ENCODE measurements at places on chromosomes 2 and 18.

DNA sequence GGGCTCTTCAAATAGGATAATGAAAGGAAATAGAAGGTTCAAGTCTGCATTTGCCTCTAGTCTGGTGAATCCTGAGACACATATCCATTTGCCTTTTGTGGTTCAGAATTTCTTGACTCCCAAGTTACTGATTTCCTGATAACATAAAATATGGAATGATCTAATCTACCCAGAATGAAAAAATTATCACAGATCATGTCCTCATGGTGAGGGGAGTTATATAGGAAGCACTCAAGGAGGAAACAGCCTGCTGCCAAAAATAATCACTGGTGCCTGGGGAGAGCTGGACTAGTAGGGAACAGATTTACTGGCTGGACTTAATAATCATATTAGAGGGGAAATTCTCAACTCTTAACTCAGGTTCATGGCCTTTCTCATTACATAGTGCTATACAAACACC lies 95.5 kb upstream of the STK17B start:
- DNase-seq: no peak

DNA sequence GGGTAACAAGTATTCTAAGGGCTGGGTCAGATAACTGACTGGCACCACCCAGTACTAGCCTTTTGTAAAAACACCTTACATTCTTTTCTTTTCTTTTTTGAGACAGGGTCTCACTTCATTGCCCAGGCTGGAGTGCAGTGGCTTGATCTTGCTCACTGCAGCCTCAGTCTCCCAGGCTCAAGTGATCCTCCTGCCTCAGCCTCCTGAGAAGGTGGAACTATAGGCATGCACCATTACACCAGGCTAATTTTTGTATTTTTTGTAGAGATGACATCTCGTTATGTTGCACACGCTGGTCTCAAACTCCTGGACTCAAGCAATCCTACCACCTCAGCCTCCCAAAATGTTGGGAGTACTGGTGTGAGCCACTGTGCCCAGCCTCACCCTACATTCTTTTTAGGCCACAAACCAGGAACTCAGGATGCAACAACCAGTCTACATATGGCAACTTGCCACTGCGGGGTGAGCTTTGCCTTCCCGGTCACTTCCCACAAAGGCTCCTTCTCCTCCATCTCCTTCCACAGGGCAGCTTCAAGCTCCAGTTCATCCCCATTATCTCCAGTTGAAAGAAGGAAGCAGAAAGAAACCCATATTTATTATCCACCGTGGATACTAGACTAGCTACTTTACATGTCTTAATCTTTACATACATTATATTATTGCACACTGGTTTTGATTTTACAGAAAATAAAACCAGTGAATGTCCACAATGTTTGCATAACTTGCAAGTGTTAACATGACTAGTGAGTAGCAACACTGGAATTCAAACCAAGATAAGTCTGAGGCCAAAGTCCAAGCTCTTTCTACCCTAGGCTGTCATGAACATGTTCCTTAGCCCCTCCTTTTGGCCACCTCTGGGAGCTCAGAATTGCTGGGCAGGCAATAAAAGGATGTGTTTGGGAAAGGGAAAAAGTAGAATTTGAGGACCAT lies 23.7 kb upstream of the AP1S3 start:
- no peak for DNase-seq

- no peak for DNase-seq
Measured at GRCh38 chr2:12347066-12347493, 369.7 kb upstream of the TRIB2 start.

- DNase-seq: no peak
Measured at GRCh38 chr2:173821451-173821850, 143.7 kb downstream of the SP3 start.

DNA sequence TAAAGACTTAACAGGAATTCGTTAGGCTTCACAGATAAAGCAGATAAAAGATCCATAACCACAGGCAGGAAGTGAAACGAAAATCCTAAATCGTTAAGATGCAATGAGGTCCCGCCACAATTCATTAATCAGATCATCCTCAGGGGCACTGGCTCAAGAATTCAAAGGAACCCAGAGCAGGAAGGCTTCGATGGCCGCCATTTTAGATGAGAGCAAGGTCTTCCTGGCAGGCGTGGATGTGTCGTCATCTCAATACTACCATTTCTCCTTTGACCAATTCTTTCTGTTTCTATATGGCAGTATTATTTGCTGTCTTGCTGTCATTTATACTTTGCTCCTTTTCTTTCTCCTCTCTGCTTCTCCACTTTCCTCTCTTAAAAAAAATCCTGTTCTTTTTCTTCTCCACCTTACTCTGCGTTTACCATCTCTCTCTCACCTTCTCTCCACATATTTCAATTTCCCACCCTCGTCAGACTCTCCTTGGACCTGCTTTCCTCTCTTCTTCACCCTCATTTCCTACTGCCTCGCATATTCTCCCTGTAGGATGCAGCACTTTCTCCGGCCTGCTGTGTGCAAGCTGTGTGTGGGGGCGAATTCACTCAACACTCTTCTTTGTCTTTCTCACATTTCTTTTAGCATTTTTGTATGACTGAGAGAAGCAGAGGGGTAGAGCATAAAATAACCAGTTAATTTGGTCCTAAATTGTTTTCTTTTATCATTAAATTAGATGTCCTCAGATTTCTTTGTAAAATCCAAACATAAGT lies 35.1 kb upstream of the LHCGR start:
- no peak for DNase-seq

GRCh38 chr2:183532514-183532913 lies 408.3 kb downstream of the NUP35 start:
- peak; percentile 69 for DNase-seq

GRCh38 chr2:159637240-159637639 lies 20.9 kb upstream of the BAZ2B start:
- no peak for DNase-seq

DNA sequence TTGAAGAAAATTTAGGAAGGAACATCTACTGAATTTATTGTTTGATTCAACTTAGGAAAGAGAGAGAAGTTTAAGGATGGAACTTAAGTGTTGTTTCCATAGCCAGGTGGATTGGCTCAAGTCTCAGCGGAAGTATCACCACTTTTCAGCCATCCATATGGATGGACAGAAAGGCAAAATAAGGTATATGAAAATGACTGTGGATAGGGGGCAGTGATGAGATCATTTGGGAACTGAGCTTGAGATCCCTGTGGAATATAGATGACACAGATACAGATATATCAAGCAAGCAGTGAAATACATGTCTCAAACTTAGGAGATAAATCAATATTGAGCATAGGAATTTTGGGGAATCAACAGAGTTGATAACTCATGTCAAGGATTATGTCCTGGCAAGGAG lies 1462.7 kb upstream of the NXPH2 start:
- DNase-seq: no peak

GRCh38 chr2:69817729-69818501 lies 11.5 kb upstream of the GMCL1 start:
- no peak for DNase-seq

DNA sequence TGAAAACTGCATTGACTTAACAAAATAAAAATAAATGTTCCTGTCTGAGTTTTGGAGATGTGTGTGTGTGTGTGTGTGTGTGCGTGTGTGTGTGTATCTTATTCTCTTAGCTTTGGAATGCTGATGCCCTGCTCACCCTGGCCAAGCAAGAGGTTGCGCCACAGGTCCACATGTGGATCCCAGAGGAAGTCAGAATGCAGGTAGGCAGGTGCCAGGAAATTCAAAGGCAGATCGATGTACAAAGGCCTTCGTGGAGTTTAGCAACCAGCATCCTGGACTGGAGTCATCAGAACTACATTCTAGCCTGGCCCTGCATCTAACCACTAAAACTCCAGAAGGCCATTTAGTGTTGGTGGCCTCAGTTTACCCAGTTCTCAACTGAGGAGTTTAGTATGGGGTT lies 12.4 kb downstream of the G6PC2 start:
- DNase-seq: no peak

DNA sequence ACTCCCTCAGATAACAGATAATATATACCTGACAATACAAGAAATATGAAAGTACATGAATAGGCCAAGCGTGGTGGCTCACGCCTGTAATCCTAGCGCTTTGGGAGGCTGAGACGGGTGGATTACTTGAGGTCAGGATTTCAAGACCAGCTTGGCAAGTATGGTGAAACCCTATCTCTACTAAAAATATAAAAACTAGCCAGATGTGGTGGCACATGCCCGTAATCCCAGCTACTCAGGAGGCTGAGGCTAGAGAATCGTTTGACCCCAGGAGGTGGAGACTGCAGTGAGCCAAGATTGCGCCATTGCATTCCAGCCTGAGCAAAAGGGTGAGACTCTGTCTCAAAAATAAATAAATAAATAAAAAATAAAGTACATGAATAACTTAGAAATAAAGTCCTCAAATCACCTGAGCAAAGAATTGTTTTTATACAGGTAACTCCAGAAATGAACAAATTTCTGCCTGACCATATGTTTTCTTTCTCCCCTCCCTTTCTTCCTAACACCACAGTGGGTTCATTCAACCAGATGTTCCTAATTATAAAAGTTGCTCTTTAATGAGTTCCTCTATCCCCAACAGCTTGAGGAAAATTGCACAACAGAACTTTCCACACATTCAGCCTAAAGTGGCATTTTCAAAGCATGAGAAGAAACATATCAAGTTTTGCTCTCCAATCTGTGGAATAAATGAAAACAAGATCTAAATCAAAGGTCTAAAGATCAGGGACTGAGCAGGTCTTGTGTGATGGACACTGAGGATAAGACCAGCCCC lies 33.6 kb upstream of the AP1S3 start:
- DNase-seq: no peak

GRCh38 chr2:45264227-45265225 lies 255.3 kb upstream of the SIX2 start:
- DNase-seq: no peak

DNA sequence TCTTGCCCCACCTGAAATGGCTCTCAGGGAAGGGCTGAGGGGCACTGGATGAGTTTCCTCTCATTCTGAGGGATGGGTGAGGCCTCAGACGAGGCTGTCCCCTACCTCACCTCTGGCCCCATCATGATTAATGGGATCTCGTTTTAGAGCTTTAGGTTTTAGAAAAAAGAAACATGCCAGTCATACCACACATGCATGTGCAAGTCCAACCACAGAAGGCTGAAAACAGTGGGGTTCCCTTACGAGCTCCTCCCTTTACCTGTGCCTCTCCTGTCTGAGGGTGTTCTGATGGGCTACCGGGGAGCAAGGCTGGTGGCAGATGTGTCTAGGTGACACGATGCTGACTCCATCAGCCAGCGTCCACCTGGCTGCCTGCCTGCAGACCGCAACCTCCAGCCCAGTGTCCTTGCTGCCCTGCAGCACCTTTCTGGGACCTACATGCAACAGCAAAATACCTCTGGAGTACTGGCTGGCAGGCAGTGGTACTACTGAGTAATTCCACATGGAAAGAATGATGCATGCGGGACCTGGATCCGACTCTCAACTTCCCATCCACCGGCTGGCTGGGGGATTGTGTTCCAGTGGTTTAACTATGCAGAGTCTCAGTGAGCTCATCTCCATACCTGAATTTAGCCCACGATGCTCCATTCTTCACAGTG lies 9.1 kb upstream of the LYPD6B start:
- DNase-seq: no peak

- peak; percentile 55 for DNase-seq
Measured at GRCh38 chr18:59249199-59249774, 24.0 kb downstream of the RAX start.

DNA sequence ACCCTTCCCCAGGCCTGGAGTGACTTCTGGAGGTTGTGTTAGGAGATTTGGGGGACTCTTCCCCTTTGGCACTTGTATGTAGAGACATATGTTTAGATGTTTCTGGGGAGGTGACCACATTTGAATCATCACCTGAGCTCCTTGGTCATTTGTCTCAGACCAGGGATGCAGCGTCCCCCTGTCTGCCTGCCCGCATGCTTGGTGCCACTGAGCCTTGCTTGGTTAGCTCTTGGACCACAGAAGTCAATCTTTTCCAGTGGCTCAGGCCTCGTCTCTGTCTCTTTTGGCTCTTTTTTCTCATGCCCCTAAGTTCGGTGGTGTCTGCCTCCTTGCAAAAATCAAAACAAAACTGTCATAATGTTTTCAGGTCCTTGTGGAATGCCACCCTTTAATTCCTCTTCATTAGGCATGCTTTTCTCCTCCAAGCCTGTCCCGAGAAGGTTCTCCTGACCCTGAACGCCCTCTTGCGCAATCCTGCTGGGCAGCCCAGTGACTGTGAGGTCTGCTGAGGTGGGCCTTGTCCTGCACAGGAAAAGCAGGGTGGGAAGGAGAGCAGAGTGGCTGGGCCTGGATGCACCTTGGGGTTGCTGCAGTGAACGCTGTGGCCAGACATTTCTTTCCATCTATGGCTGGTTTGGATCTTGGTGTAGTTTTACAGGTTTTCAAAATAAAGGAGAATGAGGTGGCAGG lies 24.9 kb downstream of the GLI2 start:
- peak; percentile 19 for DNase-seq

DNA sequence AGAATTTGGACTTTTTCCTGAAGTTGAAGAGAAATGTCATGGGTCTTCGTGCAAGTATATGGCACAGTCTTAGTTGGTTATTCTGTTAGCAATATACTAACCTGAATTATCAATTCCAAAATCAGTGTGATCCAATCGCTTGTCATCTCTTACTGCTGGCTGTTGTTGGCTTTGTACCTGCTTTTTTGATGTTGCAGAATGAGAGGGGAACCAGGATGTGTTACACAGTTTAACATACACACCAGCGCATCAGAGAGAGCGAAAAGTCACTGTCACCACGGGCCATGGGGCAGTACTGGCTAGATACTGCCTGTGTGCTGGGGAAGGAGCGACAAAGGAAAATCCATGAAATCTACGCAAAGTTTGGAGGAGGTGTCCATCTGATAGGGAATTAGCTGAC lies 59.3 kb upstream of the SPP2 start:
- no peak for DNase-seq

- DNase-seq: no peak
Measured at GRCh38 chr2:230678451-230678850, 34.2 kb upstream of the CAB39 start.

GRCh38 chr2:164542581-164543021 lies 78.7 kb downstream of the GRB14 start:
- no peak for DNase-seq

- DNase-seq: no peak
Measured at GRCh38 chr18:58716060-58716756, 44.9 kb downstream of the MALT1 start.

DNA sequence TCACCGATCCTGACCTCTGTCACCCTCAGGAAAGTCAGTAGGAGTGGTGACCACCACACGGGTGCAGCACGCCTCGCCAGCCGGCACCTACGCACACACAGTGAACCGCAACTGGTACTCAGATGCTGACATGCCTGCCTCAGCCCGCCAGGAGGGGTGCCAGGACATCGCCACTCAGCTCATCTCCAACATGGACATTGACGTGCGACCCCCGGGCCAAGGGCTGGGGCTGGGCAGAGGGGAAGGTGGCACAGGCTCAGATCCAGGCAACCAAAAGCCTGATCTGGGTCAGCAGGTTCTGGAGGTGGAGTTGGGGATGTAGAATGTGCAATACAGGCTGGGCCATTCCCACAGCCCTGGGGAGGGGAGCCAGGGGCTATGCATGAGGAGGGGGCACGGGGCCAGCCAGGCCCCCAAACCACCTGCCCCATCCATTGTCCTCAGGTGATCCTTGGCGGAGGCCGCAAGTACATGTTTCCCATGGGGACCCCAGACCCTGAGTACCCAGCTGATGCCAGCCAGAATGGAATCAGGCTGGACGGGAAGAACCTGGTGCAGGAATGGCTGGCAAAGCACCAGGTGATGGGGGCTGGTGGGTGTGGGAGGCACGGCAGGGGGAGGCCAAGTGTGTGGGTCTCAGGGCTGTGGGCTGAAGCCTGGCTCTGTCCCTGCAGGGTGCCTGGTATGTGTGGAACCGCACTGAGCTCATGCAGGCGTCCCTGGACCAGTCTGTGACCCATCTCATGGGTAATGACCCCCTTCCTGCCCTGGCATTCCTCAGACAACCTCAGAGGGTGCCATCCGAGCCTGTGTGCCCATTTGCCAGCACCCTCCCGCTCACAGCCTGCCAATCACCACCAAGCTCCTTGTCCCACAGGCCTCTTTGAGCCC lies 1.4 kb downstream of the ALPI start:
- peak; percentile 26 for DNase-seq

Data from H9 (cell line).